Epithelial cell of esophagus (primary cell): ENCODE measurements at places on chromosomes 1 and 21.

DNA sequence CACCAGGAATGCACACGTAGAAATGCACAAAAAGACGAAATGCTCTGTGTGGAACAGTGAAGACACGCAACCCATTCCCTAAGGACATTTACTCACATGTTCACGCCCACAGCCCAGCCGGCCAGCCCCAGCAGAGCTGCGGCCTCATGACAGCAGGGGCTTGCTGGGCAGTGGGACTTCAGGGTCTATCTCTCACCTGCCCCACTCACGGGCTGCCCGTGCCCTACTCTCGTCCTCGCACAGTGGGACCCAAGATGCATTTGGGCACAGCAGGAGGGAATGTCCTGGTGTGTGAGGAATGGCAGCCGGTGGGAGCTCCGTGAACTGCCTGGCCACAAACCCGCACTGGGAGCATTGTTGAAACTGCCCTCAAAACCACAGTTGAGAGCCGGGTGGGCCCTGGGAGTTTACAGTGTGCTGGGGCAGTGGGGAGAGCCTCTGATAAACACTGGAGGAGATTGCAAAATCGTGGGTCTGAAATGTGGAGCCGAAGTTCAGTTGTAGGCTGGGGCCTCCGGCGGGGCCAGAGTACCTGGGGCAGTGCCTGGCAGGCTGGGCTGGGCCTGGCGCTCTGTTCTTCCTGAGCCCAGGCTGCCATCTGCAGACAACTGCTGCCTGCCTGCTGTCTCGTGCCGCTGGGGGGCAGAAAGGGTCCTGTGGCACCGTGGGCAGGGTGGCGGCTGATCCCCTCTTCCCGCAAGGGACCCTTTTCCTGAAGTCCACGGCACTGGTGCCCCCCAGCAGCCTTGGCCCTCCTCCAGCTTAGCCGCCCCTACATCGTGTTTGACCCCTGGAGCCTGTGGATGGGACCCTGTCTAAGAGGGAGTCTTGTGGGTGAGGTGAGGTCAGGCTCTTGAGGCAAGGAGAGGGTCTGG lies 20.7 kb upstream of the POFUT2 start:
- no peak for DNase-seq

GRCh38 chr1:206785182-206785765 lies 13.0 kb upstream of the IL10 start:
- DNase-seq: no peak

DNA sequence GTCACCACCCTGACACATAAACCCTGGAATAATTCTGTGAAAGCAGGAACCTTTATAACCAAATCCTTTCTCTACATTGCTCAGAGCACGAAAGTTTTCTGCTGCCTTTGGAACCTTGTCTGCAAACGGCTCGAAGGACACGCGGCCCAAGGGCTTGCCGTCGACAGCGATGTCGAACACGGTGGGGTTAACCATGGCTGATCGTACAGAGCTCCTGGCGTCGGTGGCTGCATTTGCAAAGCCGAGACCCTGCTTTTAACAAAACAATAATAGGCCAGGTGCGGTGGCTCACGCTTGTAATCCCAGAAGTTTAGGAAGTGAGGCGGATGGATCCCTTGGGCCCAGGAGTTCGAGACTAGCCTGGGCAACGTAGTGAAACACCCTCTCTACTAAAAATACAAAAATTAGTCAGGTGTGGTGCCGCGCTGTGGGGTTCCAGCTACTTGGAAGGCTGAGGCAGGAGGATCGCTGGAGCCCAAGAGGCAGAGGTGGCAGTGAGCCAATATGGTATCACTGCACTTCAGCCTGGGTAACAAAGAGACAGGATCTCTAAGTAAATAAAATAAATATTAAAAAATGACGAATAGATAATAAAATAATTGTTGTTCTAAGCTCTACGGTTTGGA lies 2.2 kb upstream of the EIF2B3 start:
- DNase-seq: no peak

- DNase-seq: peak; percentile 66
Observed at GRCh38 chr1:233721004-233721595, 107.2 kb downstream of the KCNK1 start.

GRCh38 chr1:10280439-10281350 lies 70.3 kb downstream of the KIF1B start:
- DNase-seq: no peak

DNA sequence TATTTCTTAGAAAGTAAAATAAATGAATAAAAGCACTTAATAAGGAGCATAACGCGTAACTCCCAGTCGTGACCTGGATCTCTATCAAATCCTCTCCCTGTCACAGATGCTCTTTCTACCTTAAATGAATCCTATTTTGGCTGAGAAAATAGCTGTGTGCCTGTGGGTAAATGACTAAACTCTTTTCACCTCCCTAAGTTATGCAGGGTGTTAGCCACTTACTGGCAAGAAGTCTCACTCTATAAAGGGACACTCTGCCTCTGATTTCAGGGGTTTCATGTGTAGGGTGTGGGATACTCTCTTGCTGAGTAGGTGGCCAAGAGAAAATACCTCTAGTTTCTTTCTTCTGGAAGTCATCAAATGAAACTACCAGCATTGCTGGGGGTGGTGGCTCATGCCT lies 24.3 kb upstream of the PPP1R15B start:
- peak; percentile 54 for DNase-seq

- peak; percentile 97 for DNase-seq
Observed at GRCh38 chr1:16158993-16159831, 3.3 kb upstream of the EPHA2 start.
